ENCODE measurements at places on chromosomes 5 and 9.

- no peak overlapping the region for H3K4me3 ChIP-seq
- H3K36me3 ChIP-seq = no peaks in the 10 kb centered on the region
- H3K27me3 ChIP-seq = peaks cover 3% of the 10 kb centered on the region
Observed at GRCh38 chr5:136309932-136310598, 55.3 kb downstream of the TRPC7 start.

GRCh38 chr9:127428348-127428747 is 4.2 kb downstream of the ZNF79 start:
- peaks cover 54% of the 10 kb centered on the region for H3K36me3 ChIP-seq
- H3K27ac ChIP-seq = no peak overlapping the region
- DNase-seq = no peak
- peaks cover 48% of the 10 kb centered on the region for H3K4me1 ChIP-seq
- H3K27me3 ChIP-seq = no peaks in the 10 kb centered on the region
- H3K4me3 ChIP-seq = no peak overlapping the region

DNA sequence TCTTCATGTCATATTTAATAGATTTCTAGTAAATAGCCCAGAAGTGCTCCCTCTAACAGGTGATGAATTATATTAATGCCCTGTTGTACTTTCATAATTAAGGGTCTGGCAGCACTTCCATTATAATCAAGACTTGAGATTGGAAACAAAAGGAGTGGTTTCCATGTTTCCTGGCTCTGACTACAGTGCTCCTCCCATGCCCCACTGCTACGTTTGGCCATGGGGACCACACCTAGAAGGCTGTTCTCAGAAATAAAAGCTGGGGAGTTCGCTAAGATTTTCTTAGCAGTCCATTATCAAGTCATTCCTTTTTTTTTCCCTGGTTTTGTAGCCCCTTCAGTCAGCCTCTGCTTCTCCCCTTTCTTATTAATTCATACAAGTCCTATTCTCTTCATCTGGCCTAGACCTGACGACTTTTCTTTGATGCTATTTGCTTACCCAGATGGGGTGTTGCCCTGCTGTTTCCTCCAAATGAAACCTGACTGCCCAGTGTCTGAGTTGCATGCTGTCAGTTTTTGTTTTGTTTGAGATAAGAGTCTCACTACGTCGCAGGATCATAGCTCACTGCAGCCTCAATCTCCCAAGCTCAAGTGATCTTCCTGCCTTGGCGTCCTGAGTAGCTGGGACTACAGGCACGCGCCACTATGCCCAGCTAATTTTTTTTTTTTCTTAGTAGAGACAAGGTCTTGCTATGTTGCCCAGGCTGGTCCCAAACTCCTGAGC is 312.1 kb upstream of the EFNA5 start:
- peaks cover 2% of the 10 kb centered on the region for H3K4me1 ChIP-seq
- H3K27me3 ChIP-seq = no peaks in the 10 kb centered on the region
- no peak for DNase-seq

GRCh38 chr9:108951578-108951977 is 17.4 kb downstream of the ABITRAM start:
- H3K4me3 ChIP-seq = no peak overlapping the region
- peaks cover 3% of the 10 kb centered on the region for H3K4me1 ChIP-seq
- H3K27ac ChIP-seq = no peak overlapping the region
- no peaks in the 10 kb centered on the region for H3K27me3 ChIP-seq
- H3K36me3 ChIP-seq = peaks cover 2% of the 10 kb centered on the region

DNA sequence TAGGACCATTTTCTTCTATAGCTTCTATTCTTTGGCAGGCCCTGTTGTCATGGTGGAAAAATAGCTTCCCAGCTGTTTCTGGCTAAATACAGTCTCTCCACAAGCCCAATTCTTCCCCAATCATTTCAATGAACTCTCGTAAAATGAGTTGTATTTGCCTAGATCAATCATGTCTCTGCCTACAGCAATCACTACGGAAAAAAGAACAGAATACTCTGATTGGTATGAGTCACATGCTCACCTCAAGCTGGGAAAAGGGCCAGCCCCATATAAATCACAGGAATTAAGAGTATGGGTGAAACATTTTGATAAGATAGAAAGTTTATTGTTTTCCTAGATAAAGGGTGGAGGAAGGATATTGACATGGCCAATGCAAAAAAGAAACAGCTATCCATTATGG is 711.4 kb downstream of the EFNA5 start:
- H3K36me3 ChIP-seq = no peaks in the 10 kb centered on the region
- no peak for DNase-seq
- H3K27ac ChIP-seq = no peak overlapping the region
- H3K4me1 ChIP-seq = no peaks in the 10 kb centered on the region
- H3K27me3 ChIP-seq = no peaks in the 10 kb centered on the region
- no peak overlapping the region for H3K4me3 ChIP-seq

DNA sequence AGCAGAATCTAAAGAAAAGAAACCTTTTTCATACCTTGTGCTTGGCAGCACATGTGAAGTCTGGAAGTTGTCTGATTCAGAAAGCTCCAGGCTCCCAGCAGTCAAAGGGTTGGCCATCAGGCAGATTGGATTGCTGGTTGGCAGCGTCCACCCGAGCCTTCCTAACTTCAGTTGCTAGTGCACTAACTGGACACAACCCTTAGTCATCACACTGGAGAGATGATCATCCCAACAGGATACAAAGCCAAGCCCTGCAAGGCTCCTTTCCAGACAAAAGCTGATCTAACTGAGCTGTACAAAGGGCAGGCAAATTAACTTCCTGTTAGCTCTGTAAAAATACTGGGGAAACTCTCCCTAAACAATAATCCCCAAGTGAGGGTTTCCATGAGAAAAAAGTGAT is 185.6 kb downstream of the SNX18 start:
- H3K36me3 ChIP-seq = no peaks in the 10 kb centered on the region
- no peak for DNase-seq
- no peak overlapping the region for H3K4me3 ChIP-seq
- no peak overlapping the region for H3K27ac ChIP-seq

DNA sequence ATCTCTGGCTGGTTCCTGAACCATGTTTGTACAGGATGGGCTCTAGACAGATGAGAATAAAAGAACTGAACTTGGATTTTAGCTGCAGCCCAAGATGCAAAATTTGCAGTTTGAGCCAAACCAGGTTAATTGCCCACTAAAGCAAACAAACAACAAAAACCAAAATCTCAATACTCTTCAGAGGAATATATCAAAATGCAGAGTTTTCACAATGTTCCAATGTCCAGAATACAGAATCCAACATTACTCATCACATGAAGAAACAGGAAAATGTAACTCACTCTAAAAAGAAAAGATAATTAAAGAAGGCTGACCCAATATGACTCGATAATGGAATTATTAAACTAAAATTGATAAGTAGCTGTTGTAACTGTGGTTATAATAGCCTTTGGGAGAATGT is 20.4 kb downstream of the FOXI1 start:
- no peak for DNase-seq
- H3K4me3 ChIP-seq = no peak overlapping the region
- H3K27ac ChIP-seq = no peak overlapping the region
- H3K36me3 ChIP-seq = no peaks in the 10 kb centered on the region
- H3K27me3 ChIP-seq = peaks cover 24% of the 10 kb centered on the region

- DNase-seq = no peak
- H3K4me1 ChIP-seq = no peaks in the 10 kb centered on the region
- no peaks in the 10 kb centered on the region for H3K36me3 ChIP-seq
- H3K27me3 ChIP-seq = no peaks in the 10 kb centered on the region
- no peak overlapping the region for H3K4me3 ChIP-seq
Observed at GRCh38 chr9:121023064-121023463, 27.0 kb downstream of the C5 start.

- H3K36me3 ChIP-seq = no peaks in the 10 kb centered on the region
- peaks cover 3% of the 10 kb centered on the region for H3K4me1 ChIP-seq
- H3K4me3 ChIP-seq = no peak overlapping the region
Observed at GRCh38 chr5:141657404-141657803, 6.2 kb upstream of the FCHSD1 start.

DNA sequence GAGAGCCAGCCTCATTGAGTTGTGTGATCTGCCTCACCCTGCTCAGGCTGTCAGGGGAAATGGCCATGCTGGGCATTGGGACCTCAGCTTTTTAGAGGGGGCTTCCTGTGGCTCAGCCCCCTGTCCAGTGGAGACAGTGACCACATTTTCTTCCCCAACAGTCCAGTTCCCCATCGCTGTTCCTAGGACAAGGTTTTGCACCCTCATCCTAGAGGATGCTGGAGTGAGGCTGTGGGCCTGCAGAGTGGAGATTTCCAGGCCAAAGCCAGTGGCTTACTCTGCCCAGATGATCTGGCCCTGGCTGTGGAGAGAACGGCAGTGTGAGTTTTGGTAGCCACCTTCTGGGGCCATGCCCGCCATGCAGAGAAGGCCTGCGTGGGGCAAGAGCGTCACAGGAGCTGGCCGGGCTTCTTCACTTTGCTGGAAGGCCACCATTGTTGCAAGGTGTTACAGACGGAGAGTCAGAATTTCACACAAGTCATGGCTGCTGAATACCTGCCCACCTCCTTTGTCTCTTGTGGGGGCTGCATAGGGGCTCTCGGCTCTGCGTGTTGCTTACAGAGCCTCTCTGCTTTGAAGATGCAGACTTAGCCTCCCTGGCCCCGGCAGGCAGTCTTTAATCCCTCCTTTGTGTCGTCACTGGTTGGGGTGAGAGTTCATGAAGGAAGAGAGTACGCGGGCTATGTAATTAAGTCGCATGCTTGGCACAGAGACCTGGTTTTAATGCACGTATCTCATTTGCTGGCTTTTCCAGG is 35.2 kb upstream of the PITX1 start:
- H3K4me3 ChIP-seq = no peak overlapping the region
- no peaks in the 10 kb centered on the region for H3K4me1 ChIP-seq
- H3K27ac ChIP-seq = no peak overlapping the region
- no peak for DNase-seq
- no peaks in the 10 kb centered on the region for H3K36me3 ChIP-seq

GRCh38 chr9:126818482-126818881 is 13.6 kb downstream of the ZBTB43 start:
- no peak overlapping the region for H3K4me3 ChIP-seq
- peaks cover 30% of the 10 kb centered on the region for H3K4me1 ChIP-seq
- H3K27ac ChIP-seq = no peak overlapping the region
- no peaks in the 10 kb centered on the region for H3K27me3 ChIP-seq
- DNase-seq = no peak

DNA sequence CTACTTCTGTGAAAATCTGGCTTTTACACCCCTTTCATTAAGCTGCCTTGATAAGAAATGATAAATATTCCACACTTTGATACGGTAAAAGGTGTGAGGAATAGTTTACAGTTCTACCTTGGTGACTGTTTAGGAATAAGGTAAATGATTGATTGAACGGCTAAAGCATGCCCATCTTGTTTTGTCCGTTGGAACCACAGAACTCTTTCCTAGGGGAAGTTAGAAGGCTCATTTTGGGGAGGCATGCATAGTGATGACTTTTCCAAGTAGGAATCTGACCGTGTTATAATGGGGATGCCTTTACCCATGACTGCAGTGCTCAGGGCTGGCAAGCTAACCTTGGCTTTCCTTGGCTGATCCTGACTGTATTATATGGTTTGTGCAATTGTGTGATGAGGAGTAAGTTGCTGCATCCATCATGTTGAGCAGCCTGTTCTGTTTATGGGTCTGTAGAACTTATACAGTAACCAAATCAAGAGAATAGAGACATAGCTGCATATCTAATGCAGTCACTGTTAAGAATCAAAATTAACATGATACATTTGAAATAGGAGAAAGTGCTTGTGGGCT is 24.5 kb downstream of the PCSK5 start:
- H3K27ac ChIP-seq = no peak overlapping the region
- H3K4me1 ChIP-seq = peaks cover 28% of the 10 kb centered on the region
- no peaks in the 10 kb centered on the region for H3K36me3 ChIP-seq
- DNase-seq = no peak
- no peaks in the 10 kb centered on the region for H3K27me3 ChIP-seq
- no peak overlapping the region for H3K4me3 ChIP-seq

DNA sequence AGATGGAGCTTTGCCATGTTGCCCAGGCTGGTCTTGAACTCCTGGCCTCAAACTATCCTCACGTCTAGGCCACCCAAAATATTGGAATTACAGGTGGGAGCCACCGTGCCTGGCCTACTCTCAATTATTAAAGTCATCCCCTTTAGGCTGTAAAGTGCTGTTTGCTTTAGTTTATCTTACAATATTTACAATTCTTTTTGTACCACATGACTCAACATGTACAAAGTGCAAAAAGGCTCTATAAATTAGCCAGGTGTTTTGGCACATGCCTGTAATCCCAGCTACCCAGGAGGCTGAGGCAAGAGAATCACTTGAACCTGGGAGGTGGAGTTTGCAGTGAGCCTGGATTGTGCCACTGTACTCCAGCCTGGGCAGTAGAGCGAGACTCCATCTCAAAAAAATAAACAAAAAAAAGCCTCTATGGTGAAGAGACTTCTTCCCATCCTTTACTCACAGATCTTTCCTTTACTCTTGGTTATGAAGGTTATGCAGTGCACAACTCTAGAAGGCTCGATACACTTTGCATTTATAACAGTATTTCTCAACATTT is 28.5 kb upstream of the MLLT3 start:
- no peak overlapping the region for H3K27ac ChIP-seq
- no peaks in the 10 kb centered on the region for H3K36me3 ChIP-seq
- no peak overlapping the region for H3K4me3 ChIP-seq

DNA sequence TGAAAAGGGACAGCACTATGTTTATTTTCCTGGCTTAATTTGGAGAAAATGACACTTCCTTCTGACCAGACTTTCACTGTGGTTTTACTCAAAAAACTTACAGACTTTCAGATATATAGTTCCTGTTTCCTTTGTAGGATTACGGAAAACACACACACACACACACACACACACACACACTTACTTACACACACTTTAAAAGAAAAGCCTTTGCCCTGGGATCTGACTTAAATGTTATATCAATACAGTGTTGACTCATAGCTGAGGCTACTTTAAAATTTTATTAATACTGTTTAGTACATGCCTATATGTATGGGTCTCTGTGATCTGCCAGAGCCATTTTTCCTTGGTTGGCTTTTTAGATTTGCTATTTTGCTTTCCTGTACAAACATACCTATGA is 758.3 kb downstream of the DNAH5 start:
- no peak overlapping the region for H3K27ac ChIP-seq
- H3K36me3 ChIP-seq = no peaks in the 10 kb centered on the region
- H3K4me1 ChIP-seq = no peaks in the 10 kb centered on the region
- no peak overlapping the region for H3K4me3 ChIP-seq

DNA sequence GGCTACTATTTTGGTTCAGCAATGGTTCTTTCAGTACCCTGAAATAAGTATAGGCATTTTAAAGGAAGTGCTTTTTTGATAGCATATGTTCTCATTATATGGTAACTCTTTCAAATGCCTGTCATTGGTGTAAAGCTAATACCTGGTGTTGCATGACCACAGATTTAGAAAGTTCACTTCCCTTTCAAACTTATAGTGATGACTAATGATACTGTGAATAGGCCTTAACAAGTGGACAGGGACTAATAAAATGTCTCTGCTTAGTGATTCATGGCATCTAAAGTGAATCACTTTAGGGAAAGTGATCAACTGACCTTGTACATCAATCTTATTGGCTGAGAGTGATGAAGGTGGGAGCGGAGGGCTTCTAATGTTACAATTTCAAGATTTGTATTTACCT is 21.6 kb downstream of the MRPL22 start:
- H3K27me3 ChIP-seq = no peaks in the 10 kb centered on the region
- DNase-seq = no peak
- H3K36me3 ChIP-seq = peaks cover 14% of the 10 kb centered on the region
- no peaks in the 10 kb centered on the region for H3K4me1 ChIP-seq
- no peak overlapping the region for H3K4me3 ChIP-seq
- no peak overlapping the region for H3K27ac ChIP-seq

Measured in activated CD4-positive, alpha-beta memory T cell treated with anti-CD3 and anti-CD28 coated beads for 36 hours (primary cell).